ENCODE measurements at places on chromosomes 4 and X.

GRCh38 chr4:151933122-151933827 lies 172.5 kb upstream of the GATB start:
- DNase-seq: no peak

DNA sequence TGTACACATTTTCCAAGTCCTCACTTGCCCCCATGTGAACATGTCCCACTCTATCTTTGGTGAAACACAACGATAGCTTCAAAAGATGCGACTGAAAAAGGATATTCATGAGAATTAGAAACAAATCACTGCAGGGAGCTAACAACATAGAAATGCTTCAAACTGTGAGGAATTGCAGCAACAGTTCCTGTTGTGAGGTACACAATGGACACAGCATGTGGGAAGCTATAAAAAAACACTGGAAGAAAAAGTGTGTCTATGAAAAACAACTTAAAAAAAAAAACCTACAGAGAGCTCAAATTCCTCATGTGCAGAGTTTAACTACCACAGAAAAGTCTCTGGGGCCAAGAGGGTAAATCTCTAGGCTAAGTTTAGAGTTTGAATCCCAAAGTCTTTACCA lies 51.6 kb upstream of the BLTP1 start:
- no peak for DNase-seq

- DNase-seq: no peak
Observed at GRCh38 chrX:20382518-20383297, 116.0 kb upstream of the RPS6KA3 start.

DNA sequence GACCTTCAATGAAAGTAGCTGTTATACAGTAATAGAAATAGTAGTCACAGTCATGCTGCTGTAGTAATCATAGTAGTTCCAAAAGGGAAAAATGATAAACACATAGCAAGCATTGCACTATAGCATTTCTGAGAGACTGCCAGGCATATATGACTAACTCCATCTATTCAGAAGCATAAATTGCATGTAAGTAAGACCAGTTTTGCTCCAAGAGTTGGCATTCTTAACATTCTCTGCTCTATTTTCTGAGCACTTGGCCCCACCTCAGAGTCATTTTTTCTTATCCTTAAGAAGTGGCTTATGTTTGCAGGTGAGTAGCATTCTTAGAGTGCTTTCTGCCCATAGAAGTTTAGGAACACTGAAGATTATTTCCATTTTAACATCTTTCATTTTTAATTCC lies 490.3 kb upstream of the TECRL start:
- DNase-seq: no peak

DNA sequence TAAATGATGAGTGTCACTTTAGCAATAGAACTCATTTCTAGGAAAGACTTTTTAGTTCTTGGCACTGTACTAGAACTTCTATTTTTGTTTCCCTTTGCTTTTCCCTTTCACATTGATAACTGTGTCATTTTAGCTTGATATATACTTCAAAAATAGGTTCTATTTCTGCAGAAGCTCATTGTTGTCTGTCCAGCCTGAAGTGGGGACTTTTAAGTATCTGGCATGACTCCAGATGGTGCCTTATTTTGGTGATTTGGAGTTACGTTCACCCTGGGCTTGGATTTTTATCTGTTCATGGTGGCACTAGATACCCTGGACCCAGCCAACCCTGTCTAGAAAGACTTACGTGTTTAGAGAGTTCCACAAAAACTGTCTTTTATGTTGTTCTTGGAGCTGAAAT lies 3.4 kb downstream of the ABHD18 start:
- no peak for DNase-seq

DNA sequence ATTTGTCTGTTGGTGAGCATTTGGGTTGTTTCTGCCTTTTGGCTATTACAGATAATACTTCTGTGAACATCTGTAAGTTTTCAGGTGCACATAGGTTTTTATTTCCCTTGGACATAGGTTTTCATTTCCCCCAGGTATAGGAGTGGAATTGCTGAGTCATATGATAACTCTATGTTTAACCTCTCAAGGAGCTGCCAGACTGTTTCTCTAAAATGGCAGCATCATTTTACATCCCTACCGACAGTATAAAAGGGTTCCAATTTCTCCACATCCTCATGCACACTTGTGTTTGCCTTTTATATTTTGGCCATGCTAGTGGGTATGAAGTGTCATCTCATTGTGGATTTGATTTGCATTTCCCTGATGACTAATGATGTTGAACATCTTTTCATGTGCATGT lies 53.5 kb downstream of the TMEM164 start:
- DNase-seq: no peak

- no peak for DNase-seq
Observed at GRCh38 chrX:53262189-53262917, 19.0 kb downstream of the IQSEC2 start.

GRCh38 chr4:86994686-86995085 lies 59.9 kb downstream of the AFF1 start:
- no peak for DNase-seq

DNA sequence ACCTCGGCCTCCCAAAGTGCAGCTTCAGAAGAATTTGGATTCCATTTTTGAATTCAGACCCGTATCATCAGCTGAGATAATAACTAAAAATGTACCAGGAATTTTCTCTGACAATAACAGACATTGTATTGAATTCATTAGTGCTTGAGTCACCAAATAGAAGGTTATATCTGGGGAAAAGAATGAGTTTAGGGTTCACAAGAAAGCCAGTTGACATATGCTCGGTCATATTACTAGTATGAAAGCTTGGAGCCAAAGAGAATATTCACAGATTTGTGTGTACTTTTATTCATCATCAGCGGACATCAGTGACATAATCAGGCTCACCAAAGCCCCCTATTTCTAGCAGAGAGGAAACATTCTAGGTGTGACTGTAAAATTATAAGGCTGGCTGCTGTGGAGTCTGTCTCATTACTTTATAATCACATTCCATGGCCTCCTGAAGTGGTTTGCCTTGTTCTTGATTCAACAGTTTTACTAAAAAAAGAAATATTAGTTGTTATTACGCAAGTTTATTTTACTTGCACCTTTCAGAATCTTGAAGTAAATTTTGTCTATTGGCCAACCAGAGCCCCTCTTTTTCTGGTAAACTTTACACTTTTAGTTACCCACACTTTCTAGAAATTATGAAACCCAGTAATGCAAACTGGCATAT lies 14.6 kb upstream of the DCTD start:
- no peak for DNase-seq

DNA sequence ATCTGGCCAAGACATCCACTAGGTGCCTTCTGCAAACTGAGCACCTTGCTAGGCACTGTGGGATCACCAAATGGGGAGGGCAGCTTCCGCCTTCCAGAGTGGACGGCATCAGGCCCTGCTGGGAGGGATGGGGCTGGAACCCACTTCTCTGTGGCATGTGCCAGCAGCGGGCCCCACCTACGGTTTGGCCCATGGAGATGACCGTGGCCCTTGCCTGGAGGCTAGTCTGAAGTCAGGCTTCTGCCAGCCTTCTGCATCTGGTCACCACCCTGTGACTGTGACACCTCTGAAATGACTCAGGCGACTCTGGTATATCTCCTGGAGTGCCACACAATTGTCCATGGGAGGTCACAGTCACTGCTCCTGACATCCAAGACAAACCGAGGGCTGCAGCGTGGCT lies 7.2 kb downstream of the SSR4 start:
- no peak for DNase-seq

- DNase-seq: no peak
Observed at GRCh38 chrX:111182997-111183396, 87.0 kb downstream of the PAK3 start.

GRCh38 chr4:133799717-133800315 lies 401.8 kb downstream of the PABPC4L start:
- DNase-seq: no peak

GRCh38 chr4:15161439-15161838 lies 159.2 kb downstream of the CPEB2 start:
- no peak for DNase-seq

- DNase-seq: no peak
Observed at GRCh38 chrX:72705111-72705510, 9.0 kb downstream of the PHKA1 start.

- no peak for DNase-seq
Observed at GRCh38 chr4:26093551-26093950, 179.5 kb downstream of the SMIM20 start.

DNA sequence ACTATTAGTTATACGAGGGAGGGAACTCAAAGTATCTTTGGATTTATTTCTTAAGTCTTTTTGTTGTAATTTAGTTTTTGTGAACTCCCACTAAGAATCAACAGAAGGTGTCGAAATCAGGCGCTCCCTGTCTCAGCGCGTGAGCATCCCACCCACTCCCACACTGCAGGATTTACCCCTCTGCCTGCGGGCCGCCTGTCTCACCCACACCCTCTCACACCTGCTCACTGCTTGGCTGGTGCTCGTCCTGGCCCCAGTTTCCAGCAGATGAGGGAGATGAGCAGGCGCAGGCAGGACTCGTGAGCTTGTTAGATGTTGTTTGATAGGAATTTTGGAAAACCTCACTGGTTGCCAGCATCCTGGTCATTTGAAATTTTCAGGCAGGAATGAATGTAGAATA lies 20.8 kb upstream of the HGFAC start:
- DNase-seq: no peak

DNA sequence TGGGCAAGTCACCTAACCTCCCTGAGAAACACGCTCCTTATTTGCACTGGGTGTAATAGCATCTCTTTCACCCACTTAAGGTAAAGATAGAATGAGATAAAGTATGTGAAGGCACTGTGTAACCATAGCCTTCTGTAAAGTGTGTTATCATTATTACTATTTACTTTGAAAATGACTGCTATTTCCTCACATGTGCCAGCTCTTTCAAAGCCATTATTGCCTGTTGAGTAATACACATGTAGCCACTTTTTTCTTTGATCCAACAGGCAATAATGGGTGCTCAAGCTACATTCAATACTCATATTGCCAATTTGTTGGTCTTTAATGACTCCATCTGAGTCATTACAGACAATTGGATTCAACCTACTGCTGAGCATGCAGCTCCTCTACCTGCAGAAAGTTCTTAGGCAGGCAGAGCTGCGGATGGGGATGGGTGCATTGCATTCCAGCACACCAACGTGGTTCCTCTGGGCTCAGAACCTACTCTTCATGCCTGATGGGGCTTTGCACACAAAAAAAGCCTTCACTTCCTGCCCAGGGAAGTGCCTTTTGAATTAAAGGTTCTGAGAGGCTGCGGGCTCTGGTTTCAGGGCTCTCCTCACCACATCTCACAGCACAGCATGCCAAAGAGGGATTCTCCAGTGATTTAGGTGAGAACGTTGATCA lies 9.7 kb downstream of the PTCHD1 start:
- no peak for DNase-seq

DNA sequence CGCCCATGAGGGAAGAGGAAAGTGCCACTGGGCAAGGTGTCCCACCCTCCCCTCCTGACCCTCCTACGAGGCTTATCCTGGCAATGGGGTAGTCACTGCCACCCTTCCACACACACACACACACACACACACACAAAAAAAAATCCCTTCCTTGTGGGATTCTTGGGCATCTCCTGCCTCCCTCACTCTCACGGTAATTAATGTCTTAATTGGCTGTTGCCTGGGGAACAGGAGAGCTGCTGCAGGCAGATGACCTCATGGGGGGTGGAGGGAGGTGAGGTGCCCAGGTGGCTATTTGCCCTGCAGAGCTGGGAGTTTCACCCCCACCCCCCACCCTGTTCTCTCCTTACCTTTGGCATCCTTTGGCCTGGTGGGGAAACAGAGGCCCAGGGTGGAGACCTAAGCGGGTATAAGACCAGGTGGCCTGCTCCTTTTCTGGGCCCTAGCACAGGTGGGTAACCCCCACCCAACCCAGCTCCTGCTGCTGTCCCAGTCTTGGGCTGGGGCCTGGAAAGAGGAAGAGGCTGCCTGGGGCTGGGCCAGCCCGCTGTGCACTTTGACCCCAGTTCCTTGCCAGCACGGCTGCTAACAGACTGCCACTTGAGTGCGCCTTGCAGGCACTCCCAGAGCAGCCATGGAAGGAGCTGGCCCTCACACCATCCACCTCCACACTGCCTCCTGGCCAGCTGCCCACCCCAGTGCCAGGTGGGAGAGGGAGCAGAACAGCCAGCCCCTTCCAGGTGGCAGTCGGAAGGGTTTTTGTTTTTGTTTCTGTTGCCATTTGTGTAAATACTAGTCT lies 12.6 kb downstream of the EFNB1 start:
- no peak for DNase-seq

GRCh38 chr4:60452266-60452665 lies 747.9 kb upstream of the ADGRL3 start:
- DNase-seq: no peak

- DNase-seq: no peak
Observed at GRCh38 chrX:12080265-12080664, 58.0 kb upstream of the FRMPD4 start.

DNA sequence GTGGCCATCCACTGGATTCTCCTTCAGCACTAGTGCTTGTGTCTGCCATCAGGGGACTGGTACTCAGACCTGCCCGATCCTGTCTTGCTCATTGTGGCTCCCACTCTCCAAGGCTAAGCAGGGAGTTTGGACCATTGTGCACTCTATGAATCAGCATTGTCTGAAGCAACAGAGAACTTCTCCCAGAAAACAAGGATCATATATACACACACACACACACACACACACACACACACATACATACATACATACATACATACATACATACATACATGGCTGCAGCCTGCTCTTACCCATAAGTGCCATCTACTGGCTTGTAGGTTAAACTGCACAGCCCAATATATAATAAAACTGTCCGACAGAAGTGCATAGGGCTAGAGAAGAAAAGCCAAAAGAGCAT lies 345.3 kb upstream of the LCORL start:
- no peak for DNase-seq

- no peak for DNase-seq
Observed at GRCh38 chrX:151397741-151398070, 700 bp downstream of the VMA21 start.

GRCh38 chr4:146238107-146238506 lies 23.8 kb downstream of the REELD1 start:
- DNase-seq: no peak

- DNase-seq: no peak
Observed at GRCh38 chrX:24204331-24204730, 54.8 kb downstream of the ZFX start.

- no peak for DNase-seq
Observed at GRCh38 chr4:17448689-17449088, 63.2 kb downstream of the QDPR start.

DNA sequence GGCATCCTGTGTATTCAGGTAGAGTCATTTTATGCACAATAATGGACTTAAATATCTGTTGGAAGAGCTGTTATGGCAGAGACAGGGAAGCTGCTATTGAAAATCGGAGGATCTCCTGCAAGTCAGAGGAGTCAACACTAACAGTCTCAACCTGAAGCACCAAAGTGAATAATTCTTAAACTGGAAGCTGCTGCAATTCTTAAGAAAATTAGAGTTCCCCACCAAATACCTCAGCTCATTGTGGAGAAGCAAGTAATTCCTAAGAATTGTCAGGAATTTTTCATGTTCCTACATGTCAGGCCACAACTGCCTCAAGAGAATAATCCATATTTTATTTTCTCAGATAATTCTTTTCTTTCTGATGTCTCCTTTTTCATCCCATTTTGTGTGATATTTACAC lies 892.6 kb upstream of the LCORL start:
- DNase-seq: no peak

GRCh38 chr4:146186041-146186440 lies 10.5 kb downstream of the LSM6 start:
- no peak for DNase-seq

Measured in stimulated activated CD4-positive, alpha-beta T cell treated with anti-CD3 and anti-CD28 coated beads, Interleukin-12 subunit alpha, Interleukin-12 subunit beta, amount 100 ng/mL, for 48 hours (primary cell).